Fibroblast of lung (primary cell): ENCODE measurements at places on chromosomes 4 and X.
A peak's percentile ranks its signal among the peaks of the same experiment; 100 is the strongest.

- DNase-seq = no peak
Measured at GRCh38 chr4:53647547-53647946, 56.3 kb upstream of the LNX1 start.

DNA sequence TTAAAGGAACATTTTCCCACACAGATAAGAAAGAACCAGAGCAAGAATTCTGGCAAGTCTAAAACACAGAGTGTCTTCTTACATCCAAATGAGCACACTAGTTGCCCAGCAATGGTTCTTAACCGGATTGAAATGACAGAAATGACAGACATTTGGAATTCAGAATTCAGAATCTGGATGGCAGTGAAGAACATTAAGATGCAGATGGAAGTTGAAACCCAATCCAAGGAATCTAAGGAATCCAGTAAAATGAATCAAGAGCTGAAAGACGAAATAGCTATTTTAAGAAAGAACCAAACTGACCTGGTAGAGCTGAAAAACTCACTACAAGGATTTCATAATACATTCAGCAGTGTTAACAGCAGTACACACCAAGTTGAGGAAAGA is 21.5 kb downstream of the ANAPC10 start:
- DNase-seq = no peak

DNA sequence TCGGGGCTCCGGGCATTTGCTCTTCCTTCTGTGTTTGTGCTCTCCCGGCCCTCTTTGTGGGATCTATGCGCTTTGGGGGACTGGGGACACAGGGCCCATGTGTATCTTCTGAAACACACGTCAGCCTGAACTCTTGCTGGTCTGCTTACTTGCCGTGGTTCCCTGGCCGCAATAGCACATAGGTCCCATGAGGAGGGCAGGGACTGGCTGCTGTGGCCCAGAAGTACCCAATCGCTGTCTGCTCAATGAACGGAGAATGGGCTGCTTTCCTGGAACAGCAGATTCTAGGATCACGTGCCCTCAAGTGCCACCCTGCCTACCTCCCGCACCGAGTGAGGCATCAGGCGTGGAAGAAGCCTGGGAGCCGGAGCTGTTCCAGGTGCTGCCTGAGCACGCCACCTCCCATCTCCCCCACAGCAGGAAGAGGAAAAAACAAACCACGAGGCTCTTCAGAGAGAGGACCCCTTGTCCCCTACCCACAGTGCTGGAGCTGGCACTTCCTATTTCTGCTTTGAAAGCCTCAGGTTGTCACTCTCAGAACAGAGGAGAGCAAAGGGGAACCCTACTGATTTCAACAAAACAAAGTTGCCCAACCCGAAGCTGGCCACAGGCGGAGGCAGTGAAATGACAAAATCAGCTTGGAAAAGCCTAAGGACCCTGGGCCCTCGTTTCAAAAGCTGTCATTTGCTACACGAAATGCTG is 3.8 kb downstream of the G6PD start:
- no peak for DNase-seq

DNA sequence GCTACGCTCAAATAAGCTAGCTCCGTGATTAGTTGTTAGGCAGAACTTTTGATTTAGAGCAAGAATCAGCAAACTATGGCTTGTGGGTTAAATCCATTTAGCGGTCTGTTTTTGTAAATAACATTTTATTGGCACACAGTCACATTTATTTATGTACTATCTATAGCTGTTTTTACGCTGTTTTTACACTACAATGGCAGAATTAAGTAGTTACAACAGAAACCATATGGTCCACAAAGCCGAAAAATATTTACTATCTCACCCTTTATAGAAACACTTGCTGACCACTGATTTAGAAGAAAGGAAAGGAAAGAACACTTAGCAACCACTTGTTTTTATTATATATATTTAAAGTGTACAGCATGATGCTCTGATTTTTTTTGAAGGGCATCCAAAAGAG is 41.1 kb downstream of the THOC2 start:
- DNase-seq = no peak

DNA sequence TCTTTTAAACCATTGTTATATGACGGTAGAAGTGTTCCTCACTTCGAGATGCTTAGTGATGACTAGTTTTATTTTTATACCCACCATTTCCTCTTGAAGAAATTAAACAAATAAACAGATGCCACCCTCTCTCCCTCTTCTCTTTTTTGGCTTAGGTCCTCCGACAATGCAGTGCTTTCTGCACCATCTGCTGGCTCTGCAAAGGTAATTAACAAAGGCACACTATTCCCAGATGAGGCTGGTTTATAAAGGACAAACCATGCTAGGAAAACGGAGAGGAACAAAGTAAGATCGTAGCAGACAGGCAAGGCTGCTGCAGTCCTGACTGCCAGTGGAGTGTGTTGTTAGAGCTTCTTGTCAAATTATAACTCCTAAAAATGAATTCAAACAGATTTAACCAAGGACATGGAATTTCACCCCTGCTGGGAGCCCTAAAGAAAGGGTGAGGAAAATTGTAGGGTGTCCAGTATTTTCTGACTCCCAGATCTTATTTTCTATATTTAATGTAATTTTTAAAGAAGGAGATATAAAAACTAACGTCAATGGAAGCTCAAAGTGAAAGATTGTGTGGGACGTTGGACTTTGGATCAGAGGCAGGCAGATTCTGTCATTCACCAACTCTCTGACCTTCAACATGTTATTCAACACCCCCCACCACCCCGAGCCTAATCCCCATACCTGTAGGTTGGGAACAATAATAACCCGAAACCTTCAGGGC is 142.1 kb downstream of the CPEB2 start:
- DNase-seq = peak; percentile 35

- DNase-seq = no peak
Measured at GRCh38 chrX:42242004-42242403, 318.6 kb upstream of the CASK start.

GRCh38 chrX:118734909-118735308 is 7.5 kb downstream of the IL13RA1 start:
- DNase-seq = no peak

GRCh38 chr4:140213116-140213515 is 59.1 kb upstream of the MAML3 start:
- DNase-seq = no peak

GRCh38 chrX:154990496-154990895 is 32.0 kb downstream of the F8 start:
- DNase-seq = no peak
